ENCODE measurements at places on chromosomes 5 and 9.

- DNase-seq = no peak
Observed at GRCh38 chr5:40551496-40552491, 127.9 kb upstream of the PTGER4 start.

DNA sequence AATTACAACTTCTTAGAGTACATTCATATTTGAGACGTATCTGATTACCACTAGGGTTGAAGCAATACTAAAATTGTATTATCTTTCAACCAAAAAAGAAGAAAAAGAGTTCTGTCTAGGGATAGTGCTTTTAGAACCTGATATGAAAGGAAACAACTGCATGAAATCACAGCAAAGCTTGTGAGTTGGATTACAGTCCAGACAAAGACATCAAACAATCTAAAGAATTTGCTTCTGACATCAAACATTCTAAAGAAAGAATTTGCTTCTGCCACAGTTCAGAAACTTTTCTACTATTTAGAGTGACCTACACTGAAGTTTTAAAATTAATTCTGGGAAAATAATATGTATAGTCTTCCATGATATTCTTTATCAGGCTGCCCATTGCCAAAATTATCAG, 1141.1 kb upstream of the ACO1 start:
- no peak for DNase-seq

- DNase-seq = no peak
Observed at GRCh38 chr9:136538599-136539426, 7.0 kb downstream of the NOTCH1 start.

DNA sequence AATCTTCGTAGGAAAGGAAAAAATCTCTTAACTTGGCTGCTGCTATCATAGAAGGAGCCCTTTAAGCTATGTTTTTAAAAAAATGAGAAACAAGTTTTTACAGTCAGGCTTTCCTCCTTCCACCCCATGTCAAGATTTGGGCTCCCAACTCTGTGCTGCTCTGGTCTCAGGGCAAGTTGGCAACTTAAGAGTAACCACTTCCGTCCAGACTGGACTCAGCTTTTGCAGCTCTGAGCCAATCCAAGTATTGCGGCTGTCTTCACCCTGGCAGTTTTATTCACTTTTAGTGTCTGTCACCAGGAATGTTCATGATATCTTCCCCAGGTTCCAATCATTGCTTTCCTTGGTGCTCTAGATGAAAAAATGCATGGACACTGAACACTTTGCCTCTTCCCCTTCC, 115.9 kb upstream of the GAS1 start:
- DNase-seq = no peak

DNA sequence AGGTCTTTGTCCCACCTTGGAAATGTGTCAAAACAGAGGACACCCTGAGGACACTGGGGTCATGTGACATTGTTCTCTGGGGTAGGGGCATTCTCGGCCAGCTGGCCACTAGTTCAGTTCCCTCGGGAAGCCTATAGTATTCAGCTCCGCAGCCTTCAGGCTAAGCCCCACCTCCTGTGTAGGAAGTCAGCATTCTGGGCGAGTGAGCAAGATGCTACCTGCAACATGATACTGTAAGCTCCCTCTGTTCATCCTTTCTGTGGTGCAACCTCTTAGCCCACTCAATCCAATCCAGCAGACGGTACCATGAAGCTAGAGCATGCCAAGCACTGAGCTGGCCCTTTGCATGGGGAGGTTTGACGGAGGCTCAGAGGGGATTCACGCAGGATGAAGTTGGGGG, 5.3 kb downstream of the NTNG2 start:
- DNase-seq = no peak

DNA sequence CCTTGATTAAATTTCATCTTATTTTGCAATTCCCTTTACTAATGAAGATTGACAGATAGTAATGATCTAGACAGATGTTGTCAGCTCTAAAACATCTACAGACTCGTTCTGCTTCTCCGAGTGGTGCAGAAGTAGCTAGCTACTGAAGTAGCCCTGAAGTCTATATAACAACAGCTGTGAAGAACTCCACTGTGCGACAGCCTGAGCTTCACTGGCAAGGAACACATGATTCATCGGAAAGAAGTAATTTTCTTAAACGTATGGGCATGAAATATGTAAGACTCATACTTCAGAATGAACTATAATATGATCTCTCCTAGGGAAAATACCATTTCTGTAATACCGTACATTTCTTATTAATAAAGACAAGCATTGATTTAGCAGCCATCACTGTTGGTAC, 96.2 kb downstream of the TRPM3 start:
- DNase-seq = no peak

GRCh38 chr5:98458726-98459125, 314.7 kb upstream of the RGMB start:
- DNase-seq = no peak

DNA sequence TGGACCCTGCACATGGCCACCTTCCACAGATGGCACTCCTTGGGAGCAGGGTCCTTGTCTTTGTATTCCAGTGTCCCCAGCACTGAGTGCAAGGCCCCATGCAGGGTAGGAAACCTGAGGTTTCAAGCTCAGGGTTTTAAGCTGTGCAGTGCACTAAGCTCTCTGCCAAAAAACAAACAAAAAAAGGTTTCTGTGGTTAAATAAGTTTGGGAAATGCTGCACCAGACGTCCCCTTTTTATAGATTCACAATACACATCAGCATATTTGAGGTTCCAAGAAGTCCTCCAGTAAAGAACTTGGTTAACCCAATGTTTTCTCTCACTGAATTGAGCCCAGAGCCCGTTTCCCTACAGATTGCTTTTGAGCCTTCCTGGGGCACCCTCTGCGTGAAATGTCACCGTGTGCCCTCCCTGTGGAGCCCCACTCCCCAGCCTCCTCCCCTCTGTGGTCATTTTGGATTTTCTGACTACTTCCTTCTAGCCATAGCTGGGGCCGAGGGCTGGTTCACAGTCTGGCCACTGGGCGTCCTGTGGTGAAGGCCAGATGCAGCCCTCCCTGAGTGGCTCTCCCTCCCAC, 17.1 kb downstream of the DELE1 start:
- no peak for DNase-seq

GRCh38 chr5:69013481-69013880, 80.3 kb upstream of the SLC30A5 start:
- peak; percentile 67 for DNase-seq

- no peak for DNase-seq
Observed at GRCh38 chr5:33885679-33886078, 6.1 kb downstream of the ADAMTS12 start.

- DNase-seq = no peak
Observed at GRCh38 chr5:156178117-156178516, 148.8 kb upstream of the SGCD start.

- DNase-seq = no peak
Observed at GRCh38 chr9:34190996-34191892, 12.4 kb downstream of the UBAP1 start.

- no peak for DNase-seq
Observed at GRCh38 chr5:32278406-32278805, 34.3 kb downstream of the MTMR12 start.

GRCh38 chr5:14309878-14310531, 166.9 kb downstream of the TRIO start:
- no peak for DNase-seq
